ENCODE measurements at places on chromosomes 6 and 20.
A peak's percentile ranks its signal among the peaks of the same experiment; 100 is the strongest.

DNA sequence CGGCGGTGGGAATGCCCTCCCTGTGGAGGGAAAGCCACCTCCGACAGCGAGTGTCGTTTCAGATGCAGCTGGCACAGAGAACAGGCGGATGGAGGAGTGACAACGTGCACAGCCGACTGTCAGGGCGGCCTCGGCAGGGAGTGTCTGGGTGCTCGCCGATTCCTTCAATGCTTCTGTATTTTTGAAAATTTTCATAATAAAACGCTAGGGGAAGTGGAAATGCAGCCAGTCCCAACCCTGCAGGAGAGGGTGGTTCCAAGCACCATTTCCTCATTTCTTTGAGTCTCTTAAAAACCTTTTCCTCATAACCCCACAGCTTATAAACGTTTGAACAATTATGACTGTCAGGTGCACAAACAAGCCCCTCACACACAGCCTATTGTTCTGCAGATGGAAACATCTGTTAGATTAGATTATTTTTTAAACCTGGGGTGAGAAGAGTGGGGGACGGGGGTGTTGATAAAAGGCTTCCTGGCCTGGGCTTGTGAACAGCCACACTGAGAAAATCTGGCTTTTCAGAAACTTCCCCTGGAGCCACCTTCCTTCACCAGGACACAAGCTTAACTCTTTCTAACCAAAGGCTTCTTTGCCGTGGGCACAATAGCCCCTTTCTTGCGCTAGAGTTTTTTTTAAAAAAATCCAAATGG, 228.9 kb downstream of the ANKRD60 start:
- peak; percentile 74 for DNase-seq

GRCh38 chr6:167442796-167443680, 118.2 kb downstream of the TTLL2 start:
- no peak for DNase-seq

GRCh38 chr6:30777155-30777485, 32.8 kb upstream of the IER3 start:
- no peak for DNase-seq

DNA sequence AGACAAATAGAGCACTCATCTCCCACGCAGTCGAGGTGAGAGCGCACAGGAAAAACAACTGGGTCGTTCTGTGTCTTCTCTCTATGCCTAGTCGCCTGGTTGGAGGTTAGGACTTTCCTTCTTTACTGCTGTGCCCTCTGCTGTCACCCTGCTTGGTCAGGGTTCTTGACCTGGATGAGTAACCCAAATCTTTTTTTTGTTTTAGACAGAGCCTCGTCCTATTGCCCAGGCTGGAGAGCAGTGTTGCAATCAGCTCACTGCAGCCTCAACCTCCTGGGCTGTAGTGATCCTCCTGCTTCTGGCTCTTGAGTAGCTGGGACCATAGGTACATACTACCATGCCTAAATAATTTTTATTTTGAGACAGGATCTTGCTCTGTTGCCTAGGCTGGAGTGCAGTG, 24.5 kb downstream of the PRPF6 start:
- DNase-seq: no peak

- DNase-seq: no peak
These were observed 1.1 kb upstream of the DCBLD1 start for GRCh38 chr6:117481278-117481925.

DNA sequence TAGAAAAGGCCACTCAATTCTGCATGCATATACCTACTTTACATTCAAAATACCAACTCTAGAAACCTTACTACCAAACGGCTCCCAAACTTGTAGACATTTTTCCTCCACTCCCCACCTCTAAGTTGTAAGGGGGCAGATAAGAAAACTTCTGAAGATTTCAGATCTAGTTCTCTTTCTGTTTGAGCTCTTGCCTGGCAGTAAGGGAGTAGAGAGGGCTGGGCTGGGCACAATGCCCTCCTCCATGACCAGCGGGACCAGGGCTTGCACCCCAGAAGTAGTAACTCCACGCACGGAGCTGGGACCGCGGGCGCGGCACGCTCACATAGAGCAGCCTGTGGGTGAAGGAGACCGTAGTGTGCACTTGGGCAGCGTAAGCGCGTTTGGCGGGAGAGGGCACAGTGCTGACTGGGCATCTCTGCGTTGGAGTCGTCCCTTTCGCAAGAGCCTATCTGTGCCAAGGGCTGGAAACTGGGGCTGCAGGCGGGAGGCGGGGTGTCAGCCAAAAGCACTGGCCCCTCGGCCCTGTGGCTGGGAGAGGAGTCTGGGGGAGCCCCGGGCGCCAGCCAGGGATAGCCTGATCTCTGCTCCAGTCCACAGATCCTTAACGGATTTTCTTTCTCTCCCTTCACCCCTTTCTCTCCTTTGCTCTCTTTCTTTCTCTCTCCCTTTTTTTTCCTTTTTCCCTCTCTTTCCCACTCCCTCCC, 32.4 kb downstream of the PHACTR1 start:
- peak; percentile 29 for DNase-seq

- DNase-seq: no peak
These were observed 102.7 kb downstream of the SLC23A2 start for GRCh38 chr20:4898282-4899244.

DNA sequence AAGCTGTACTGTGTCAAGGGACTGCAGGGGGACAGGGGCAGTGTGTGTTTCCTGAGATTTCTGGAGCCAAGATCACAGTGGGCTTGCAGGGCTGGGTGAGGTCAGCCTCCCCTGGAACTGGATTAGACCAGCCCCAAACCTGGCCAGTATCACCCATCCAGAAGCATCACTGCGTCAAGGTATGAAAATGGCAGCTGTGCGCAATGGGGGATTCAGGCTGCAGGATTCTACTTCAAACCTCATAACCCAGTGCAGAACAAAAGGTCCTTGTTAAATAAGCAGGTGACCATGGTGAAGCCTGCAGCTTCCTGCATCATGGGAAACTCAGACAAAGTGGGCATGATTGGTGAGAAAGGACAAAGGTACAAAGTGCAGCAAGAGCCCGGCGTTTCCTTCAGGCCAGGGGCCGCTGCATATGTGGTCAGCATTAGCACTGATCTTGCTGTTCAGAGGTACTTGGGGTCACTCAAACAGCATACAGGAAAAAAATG, 33.4 kb downstream of the TRAF3IP2 start:
- no peak for DNase-seq

DNA sequence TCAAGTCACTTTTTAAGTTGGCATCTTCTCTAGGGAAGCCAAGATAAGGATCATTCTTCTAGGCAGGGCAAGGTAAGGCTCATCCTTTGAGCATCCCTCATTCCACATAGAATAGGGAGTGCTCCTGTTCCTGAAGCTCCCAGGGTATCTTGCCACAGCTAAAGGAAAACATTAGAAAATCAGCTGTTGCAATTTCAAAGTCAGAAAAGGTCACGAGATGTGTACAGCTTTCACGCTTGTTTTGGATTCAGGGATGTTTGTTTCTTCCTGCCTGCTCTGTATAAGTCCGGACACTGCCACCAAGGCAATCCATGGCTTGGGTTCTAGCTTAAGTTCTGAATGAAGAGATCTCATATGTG, 153.2 kb downstream of the SH3BGRL2 start:
- no peak for DNase-seq

DNA sequence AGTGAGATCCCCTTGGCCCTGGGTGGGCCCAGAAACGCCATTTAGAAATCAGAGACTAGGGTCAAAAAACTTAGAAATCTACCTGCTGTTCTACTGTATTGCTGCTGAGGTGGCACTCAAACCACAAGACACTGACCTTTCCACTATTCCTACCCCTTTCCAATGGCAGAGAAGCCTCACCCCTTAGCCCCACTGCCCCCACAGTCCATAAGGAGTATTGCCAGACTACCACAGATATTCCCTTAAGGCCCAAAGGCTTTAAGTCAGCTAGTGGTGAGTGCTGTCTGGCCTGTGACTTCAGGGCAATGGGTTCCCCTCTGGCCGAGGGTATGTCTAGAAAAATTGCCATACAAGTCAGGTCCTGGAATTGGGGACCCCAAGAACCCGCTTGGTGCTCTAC, 656.1 kb downstream of the COL12A1 start:
- DNase-seq: no peak

- peak; percentile 53 for DNase-seq
These were observed 214.7 kb upstream of the PROKR2 start for GRCh38 chr20:5531318-5532081.

DNA sequence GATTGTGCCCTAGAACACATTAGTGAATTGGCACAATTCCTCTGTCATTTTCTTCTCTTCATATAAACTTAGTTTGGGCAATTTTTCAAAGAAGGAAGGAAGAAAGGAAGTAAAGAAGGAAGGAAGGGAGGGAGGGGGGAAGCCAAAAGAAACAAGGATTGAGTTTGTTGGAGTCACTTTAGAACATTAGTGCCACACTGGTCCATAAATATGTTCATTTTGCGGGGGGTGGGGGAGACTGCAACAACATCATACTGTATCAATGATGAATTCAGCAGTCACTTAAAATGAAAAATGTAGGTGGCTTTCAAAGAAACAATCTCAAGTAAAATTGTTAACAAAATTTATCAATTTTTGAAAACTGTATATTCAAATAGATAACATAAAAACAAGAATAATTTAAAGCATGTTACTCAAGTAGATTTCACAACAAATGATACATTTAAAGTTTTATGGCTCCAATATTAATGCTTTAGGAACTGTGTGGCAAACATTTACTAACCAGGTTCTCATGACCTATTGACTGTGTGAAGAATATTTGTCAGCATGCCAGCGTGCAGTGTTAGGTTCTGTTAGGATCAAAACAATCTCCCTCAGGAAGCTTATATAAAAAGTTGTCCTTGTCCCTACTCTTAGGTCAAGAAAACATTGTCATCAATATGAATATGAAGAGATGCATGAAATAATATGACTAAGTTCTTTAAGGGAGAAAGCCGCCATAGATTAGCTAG, 208.1 kb upstream of the AGPAT4 start:
- DNase-seq: no peak

DNA sequence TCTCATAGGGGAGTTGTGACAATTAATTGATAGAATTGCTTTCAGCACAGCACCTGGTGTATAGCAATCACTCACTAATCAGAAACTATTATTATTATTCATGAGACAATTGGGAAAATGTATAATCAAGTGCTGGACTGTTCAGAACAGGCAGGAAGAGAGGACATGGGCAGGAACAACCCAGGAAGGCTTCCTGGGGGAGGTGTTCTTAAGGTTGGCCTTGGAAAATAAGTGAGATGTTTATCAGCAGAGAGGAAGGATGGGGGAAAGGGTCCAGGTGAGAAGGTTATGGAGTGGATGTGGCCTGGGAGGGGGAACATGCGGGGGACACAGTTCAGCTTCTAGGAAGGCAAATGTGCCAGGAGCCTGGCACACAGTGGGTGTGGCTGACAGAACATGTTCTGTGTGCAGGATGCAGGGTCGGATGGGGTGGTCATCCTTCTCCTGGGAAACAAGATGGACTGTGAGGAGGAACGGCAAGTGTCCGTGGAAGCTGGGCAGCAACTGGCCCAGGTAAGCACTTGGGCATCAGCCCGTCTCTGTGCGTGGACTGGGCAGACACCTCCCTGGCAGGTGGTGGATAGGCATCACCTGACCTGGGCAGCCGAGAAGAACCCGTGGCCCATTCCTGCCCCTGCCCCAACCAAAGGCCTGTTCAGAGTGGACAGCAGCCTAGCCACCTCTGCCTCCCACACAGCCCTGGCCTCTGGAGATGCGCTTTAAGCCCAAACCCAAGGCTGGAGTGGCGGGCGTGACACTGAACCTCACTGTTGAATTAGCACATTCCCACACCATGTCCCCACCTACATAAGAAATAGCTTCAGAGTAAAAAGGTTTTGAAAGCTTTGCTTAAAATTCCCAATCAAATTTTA, 30.9 kb downstream of the RAB44 start:
- DNase-seq: no peak

DNA sequence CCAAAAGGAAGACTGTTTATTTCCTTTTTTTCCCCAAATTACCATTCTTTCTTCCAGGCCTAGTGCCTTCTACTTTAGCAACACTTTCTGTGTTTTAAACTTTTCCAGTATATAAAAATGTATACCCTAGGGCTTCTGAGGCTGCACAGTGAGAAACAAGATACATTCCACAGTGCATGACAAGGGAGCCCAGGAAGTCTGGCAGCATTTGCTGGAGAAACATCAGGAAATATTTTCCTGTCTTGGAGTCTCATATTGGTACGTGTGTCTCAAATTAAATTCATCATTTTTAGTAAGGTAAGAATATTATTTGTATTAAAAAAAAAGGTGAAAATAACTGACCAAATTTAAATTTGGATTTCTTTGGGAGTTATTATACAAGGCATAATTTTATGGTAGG, 662.6 kb downstream of the RFPL4B start:
- DNase-seq: no peak

GRCh38 chr20:18304618-18305017, 16.3 kb downstream of the ZNF133 start:
- DNase-seq: no peak

- DNase-seq: peak; percentile 74
These were observed 170.6 kb downstream of the LY86 start for GRCh38 chr6:6758915-6759654.

- no peak for DNase-seq
These were observed 112.9 kb upstream of the TOP1 start for GRCh38 chr20:40915756-40916155.

GRCh38 chr6:37145443-37145842, 24.5 kb upstream of the PIM1 start:
- DNase-seq: no peak

DNA sequence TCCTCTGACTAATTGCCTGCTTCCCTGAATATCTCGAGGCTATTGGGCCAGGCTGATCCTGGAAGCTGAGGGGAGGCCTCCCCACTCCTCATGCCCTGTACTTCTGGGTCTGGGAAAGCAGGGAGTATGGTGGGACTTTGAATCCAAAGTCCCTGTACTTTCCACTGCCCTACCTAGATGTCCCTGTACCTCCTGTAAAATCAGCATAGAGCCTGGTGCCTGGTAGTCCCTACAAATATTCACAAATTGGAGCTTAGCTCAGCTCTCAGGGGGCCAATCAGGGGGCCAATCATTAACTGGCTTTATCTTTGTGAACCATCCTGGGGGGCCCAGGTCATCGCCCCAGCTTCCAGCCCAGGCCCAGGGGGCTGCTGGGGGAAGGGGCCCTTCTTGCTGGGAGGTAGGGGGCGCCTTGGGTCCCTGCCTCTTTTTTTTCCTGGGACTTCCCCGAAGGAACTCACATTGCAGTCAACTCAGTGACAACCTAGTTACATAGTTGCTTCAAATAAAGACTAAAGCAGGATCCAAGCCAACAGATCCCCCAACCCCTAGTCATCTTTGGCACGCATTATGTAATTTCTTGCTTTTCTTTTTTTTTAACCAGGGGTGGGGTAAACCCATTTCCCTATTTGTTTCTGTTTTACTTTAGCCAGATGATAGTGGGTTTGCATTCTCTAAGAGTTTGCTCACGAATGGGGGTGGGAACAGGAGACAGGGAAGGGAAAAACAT, 6.9 kb upstream of the VEGFA start:
- peak; percentile 43 for DNase-seq

DNA sequence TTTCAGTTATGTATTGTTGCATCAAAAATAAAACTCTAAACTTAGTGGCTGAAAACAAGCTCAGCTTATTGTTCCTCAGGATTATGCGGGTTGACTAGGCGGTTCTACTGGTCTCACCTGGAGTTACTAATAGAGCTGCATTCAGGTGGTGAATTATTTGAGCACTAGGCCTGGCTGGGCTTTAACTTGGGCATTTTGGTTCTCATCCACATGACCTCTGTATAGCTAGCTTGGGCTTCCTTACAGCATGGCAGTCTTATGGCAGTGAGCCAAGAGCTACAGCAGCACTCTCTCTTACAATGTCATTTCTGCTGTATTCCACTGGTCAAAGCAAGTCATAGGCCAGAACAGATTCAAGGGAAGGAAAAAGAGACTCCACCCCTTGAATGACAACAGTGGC, 1.6 kb downstream of the PGBD1 start:
- peak; percentile 55 for DNase-seq

- no peak for DNase-seq
These were observed 545.2 kb upstream of the MAN1A1 start for GRCh38 chr6:119894811-119895210.
